Activated CD4-positive, alpha-beta T cell treated with anti-CD3 and anti-CD28 coated beads, Interleukin-2, amount 50 U/mL, for 4 hours (primary cell): ENCODE measurements at places on chromosomes 7 and 10.

GRCh38 chr10:17431871-17432311, 22.5 kb downstream of the ST8SIA6 start:
- DNase-seq, result no peak

DNA sequence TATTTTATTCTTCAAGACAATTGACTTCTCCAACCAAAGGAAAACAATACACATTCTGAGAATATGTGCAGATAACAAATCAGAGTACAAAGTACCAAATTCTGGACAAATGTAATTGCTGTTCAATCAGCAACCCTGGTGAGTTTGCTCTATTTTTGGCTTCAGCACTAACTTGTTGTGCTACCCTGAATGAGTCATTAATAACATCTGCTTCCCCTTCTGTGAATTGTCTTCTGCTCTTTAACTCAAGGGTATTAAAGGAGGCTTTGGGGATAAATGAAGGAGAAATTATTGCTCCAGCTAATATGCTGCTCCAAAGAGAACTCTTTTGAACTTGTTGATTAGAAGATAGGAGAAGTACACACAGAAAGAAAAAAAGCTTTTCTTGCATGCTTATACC, 459.3 kb downstream of the HTR7 start:
- DNase-seq, result no peak

- no peak for DNase-seq
These were observed 538.5 kb downstream of the SUGCT start for GRCh38 chr7:40673285-40673684.

DNA sequence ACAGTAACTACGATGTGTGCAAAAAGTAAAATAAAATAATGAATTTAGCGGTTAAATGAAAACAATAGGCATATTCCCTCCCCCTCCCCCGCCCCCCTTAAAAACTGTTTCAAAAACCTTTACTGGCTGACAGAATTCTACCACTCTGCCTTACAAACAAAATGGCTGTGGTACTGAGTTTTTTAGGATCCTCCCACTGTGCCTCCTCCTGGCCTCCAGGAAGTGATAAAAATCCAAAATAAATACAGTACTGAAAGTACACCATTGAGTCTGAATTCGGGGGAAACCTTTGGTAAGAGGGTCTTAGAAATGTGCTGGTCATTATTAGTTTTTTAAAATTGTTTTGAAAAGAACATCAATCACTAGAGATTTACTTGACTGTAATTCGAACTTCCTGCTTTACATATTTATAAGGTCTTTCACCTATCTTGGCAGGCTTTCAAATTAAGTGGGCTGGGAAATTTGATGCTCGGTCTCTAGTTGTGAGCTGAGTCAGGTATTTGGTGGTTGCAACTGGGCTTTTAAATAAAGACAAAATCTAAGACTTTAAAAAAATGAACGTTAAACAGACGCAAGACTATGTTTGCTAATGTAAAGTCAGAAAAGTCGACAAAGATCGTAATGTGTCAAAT, 32.5 kb upstream of the EPC1 start:
- no peak for DNase-seq

GRCh38 chr7:116229366-116229765, 19.0 kb downstream of the TES start:
- no peak for DNase-seq

DNA sequence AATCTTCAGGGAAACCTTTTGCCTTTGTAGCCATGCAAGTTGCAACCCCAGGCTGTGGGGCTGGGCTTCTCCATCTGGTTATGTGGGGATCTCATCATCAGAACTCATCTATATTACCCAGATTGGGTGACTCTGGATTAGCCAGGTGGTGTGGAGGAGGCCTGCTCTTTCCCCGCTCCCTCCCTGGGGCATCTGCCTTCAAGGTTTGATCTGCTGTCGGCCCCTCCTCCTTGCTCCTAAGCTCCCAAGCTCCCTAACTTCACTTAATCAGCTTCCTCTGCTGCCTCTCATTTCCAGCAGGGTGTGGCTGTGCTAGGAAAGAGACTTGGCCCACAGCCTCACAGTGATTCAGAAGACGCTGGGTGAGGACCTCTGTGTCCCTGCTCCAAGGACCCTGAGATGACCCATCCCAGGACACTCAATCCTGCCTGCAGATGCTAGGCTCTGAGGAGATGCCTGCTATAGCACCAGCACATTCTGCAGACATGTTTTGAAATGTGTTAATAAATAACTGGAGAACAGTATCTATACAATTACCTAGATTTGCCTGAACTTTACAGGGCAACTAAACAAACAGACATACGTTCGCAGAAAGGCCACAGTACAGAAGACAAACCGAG, 392.1 kb upstream of the PODXL start:
- DNase-seq, result no peak

DNA sequence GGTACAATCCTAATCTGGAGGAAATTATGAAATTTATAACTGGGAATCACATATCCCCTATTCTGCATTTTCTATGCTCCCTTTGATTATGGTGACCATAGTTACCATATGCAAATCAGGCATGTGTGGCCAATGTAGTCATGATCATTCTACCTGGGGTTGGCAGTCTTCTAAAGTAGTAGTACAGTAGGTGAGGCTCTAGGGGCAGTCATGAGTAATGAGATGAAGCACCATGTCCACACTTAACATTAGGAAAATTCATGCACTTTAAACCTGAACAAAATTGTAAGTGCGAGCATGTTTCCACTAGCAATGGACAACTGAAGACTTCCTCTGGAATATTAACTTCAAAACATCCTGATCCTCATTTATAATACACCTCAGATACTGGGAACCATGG, 545.9 kb downstream of the SUGCT start:
- DNase-seq, result no peak
